Astrocyte (in vitro differentiated cells and primary cell): ENCODE measurements at places on chromosomes 13 and 19. TPM values are rescaled to one million over a fixed set of nuclear protein-coding genes. Genes with fewer than 3 reads are reported as not detected.

DNA sequence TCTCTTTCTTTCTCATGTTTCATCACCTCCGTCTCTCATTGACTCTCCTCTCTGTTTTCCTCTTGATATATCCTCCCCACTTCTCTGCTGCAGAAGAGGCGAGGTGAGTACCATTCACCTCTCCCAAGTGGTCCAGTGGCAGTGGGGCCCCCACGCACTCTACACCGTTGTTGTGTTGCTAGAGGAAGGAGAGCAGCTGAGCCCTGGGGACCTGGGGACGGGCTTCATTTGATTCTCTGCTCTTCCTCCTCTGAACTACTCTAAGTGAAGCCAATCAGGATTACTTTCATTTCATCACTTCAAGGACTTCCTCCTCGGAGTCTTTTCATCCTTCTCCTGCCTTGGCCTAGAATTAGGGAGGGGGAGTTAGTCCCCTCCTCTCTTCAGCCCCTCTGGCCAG is 64.6 kb downstream of the CCNE1 start:
- DNase-seq = no peak

DNA sequence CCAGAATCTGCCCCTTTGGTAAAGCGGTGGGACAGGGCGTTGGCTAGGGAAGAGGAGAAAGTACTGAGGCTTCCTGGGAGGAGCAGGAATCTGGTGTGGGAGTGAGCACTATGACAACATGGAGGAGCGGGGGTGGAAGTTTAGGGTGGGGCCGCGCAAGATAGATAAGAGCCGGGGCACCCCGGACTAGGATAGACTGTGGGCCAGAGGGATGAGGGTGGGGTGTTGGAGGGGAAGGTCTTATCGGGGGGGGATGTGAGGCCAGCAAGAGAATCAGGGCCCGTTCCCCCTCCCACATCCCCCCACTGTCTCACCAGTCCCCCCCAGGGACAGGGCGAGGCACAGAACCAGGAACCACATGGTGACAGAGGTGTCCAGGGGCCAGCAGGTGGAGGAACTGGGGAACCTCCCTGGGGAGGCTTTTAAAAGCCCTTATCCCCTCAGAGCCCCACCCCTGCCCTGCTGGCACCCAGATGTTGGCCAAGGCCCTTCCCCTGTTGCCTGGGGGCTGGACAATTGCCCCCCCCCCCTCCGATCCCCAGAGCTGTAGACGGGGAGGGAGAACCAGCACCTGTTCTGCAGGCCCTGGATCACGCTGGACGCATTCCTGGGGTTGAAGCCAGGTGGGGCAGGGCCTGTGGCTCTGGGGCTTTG is at the start of gene KLK1:
Gene KLK1 (minus strand): TSS at position 399 of the 654 bp plus-strand sequence. CDS start 39 bp downstream, at position 360.
- DNase-seq = no peak

GRCh38 chr13:111187960-111188541 is 72.9 kb downstream of the ARHGEF7 start:
- peak; percentile 58 for DNase-seq

- DNase-seq = no peak
Observed at GRCh38 chr13:30303269-30303668, 4.1 kb downstream of the KATNAL1 start.

ZNF709 gene
- total RNA-seq = 2.3 and 2.8 TPM in 2 replicates

PSG1 gene
- 0.52 and 1.0 TPM in 2 replicates for total RNA-seq
